ENCODE measurements at places on chromosomes 2 and 18.

- DNase-seq, result no peak
Observed at GRCh38 chr18:27181726-27182125, 3.4 kb downstream of the CHST9 start.

DNA sequence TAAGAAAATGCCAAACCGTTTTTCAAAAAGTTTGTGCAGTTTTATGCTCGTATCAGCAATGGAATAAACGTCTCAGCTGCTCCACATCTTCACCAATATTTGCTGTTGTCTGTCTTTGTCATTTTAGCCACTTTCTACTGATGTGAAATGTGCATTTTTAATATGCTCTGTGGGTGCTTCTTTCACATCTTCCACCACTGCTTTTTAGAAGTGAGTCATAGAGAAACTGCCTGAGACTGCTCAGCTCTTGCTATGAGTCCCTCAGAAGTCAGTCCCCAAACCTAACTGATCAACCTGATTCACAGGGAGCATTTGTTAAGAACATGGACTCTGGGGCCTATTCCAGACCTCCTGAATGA lies 41.0 kb upstream of the EPC2 start:
- DNase-seq, result no peak

DNA sequence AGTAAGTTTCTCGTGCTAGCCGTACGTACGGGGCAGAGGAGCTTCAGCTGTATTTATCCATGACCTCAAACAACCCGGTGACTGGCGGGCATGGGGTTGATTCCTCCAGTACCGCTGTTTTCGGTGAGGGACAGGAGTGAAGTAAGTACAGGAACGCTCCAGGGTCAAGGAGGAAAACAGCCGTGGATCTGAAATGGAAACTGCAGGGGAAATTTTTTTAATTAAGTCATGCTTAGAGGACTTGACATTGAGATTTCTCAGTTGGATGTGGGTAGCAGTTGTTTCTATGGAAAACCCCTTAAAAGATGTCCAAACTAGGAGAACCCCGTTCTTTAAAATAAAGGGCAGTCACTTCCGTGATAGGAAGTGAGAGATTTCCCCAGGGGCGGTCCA lies 1.2 kb downstream of the RAB12 start:
- DNase-seq, result no peak

DNA sequence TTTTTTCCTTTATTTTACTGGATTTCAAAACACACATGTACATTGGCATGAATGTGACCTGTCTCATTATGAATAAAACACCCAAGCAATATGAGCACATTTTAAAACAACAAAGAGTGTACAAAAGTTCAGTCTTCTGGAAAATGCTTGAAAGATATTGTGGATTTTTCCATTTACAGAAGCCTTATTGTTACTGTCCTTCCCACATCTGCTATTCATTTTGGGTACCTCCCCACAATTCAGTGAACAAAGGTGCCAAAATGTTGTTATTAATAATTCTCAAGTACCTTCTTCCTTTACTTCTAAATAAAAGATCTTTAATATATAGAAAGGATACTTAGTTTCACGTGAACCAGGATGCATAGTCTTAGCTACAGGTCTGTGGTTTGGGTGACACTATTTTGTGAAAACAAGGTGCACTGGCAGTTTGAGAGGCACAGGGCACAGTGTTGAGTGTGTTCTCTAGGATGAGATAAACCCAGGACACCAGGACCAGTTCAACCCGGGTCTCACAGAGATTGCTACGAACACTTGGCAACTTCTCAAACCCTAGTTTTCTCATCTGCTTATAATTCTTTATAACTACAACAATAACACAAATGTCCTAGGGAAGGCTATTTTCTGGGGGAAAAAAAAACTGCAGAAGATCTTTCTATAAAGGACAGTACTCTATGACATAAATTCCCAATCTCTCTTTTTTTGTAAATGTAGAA lies 84.5 kb upstream of the GALNT5 start:
- DNase-seq, result no peak

DNA sequence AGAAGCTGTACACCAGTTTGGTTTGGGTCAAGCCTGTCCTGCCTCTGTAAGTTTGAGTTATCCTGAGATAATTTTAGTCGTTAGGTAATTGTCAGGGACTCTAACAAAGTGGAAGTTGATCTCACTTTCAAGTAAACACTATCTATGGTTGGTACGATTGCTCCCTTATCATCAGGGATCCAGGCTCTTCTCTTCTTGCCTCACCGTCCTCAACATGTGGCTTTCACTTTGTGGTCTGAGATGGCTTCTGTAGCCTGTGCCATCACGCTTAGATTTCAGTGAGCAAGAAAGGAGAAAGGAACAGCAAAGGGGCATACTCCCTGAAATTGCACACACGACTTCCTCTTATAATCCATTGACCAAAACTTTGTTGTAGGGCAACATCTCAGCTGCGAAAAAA lies 115.6 kb downstream of the CTAGE1 start:
- DNase-seq, result no peak

- DNase-seq, result no peak
Observed at GRCh38 chr2:48756289-48756688, 765 bp upstream of the LHCGR start.

DNA sequence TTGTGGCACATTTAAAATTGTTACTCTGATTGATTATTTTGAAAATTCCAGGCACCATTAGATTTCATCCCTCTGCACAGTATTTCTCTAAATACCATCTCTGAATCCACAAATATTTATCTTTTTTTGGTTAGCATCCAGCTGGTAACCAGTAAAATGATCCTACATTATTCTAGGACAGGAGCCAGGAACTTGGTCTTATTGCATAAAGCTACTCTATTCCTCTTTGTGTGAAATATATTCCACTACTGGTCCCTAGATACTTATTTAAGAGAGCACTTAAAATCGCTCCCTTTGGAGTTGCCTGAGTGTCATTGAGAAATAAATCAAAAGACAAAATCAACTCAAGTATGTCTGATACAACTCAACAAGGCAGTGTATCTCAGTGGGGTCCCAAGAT lies 7.4 kb upstream of the MBOAT2 start:
- no peak for DNase-seq

DNA sequence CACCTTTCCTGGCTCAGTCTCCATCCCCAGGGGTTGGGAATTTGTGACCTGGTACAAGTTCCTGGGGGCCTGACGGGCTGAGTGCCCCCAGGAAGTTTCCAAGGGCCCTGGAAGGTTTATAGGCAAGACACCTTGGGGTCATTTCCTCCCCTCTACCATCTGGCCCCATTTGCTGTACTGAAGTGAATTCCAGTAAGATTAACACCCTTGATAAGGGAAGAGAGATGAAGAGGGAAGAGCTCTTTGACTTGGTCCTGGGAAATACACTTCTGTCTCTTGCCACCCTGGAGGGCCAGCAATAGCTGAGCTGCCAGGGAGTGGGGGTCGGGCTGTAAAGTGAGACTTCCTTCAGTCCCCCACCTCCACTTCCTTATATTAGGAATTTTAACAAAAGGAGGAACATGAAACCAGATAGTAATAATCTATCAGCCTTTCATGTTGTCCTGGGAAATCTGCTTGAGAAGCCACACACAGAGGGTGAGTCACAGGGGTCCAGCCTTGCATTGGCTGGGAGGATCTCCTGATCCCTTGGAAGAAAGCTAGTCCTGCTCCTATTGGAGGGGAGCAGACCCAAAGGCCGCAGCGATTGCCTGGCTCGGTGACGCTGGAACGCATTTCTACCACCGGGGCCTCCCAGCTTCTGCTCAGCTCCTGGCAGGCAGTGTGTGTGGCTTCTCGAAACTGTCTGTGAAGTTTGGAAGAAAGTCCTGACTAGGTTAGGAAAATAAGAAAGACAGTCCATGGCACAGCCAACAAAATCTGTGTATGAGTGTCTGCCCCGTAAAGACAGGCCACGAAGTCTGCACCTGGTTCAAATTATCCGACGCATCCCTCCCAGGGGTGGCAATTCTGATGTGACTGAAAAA lies 87.3 kb downstream of the ACAA2 start:
- no peak for DNase-seq

DNA sequence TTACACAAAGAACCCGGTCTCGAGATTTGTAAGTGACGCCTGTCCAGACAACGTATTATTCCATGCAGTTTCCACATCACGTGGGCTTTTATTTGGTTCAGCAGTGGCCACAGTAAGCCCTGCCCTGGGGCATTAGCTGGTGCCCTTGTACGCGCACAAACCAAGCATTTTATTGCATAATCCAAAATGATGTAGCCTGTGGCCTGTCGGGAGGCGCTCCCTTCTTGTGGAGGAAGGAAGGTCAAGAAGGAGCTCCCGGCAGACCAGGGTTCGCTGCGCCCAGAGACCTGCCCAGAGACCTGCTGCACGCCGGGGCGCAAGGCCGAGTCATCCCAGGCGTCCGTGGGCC lies 179.6 kb upstream of the ALKAL2 start:
- DNase-seq, result no peak

DNA sequence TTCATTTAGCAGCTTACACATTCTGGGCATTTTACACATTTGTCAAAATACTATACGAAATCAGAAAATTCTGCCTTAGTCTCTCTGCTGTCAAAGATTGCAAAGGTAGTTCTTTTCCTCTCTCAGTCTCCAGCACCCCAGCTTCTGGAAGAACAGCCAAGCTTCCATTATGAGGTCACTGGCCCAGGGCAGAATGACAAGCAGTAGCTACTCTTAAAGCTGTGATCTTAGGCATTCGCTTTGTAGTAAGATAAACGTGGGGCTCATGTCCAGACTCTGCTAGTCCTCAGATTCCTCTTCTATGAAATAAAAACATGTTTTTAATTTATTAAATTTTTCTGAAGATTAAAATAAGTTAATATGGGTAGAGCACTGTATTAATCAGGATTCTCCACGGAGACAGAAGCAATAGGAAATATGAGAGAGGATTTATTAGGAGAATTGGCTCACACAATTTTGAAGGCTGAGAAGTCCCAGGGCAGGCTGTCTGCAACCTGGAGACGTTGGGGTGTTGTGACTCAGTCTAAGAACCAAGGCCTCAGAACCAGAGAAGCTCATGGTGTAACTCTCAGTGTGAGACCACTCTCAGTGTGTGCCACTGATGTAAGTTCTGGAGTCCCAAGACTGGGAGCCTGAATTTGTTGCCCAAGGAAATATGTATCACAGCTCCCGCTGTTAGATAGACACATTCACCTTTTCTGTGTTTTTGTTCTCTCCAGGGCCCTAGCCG lies 201.2 kb downstream of the CMPK2 start:
- DNase-seq, result no peak

GRCh38 chr2:7639476-7639875 lies 722.3 kb downstream of the RNF144A start:
- DNase-seq, result no peak

- no peak for DNase-seq
Observed at GRCh38 chr2:199973703-199974102, 18.3 kb downstream of the MAIP1 start.

GRCh38 chr2:202056611-202057010 lies 16.4 kb upstream of the KIAA2012 start:
- DNase-seq, result no peak

DNA sequence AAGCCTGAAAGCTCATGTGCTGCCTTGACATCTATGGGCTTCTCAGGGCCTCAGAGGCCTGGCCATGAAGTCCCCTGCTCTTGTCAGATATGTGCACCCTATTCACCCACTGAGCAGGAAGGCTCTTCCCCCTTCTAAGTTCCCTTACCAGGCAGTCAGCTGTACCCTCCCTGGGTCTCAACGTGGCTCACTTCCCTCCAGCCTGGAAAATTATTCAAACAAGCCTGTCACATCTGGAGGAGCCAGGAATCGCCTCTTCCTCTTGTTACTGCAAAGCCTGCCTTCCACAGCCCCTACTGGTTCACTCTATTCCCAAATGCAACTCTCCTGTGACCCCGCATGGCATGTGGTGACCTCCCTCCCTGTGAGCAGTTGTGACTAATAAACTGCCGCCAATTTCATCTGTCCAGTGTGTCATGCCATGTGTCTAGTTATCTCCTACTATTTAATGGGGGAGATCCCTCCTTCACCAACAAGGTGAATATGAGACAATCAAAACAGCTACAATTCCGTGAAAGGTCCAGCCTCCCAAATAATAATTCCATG lies 8.4 kb upstream of the SERPINB8 start:
- DNase-seq, result no peak

DNA sequence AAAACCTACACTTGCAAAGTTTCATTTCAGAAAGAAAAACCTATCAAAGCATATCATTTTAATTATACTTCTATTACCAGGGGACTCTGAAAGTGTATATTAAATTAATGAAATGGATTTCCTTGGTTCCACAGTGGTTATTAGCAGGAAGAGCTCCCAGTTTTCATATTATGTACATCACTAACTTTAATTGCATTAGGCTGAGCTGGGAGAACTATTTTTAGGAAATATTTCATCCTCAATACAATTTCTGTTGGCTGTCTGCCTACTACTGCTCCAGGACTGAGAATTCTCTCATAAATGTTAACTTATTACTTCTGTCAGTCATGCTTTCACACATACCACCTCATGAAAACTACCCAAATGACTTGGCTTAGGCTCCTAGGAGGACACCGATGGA lies 301.4 kb downstream of the CMPK2 start:
- no peak for DNase-seq

- no peak for DNase-seq
Observed at GRCh38 chr18:39705362-39705761, 2139.8 kb upstream of the CELF4 start.

GRCh38 chr2:219906114-219907010 lies 278.9 kb downstream of the SLC4A3 start:
- DNase-seq, result no peak

- no peak for DNase-seq
Observed at GRCh38 chr2:63981702-63982103, 37.5 kb downstream of the VPS54 start.

DNA sequence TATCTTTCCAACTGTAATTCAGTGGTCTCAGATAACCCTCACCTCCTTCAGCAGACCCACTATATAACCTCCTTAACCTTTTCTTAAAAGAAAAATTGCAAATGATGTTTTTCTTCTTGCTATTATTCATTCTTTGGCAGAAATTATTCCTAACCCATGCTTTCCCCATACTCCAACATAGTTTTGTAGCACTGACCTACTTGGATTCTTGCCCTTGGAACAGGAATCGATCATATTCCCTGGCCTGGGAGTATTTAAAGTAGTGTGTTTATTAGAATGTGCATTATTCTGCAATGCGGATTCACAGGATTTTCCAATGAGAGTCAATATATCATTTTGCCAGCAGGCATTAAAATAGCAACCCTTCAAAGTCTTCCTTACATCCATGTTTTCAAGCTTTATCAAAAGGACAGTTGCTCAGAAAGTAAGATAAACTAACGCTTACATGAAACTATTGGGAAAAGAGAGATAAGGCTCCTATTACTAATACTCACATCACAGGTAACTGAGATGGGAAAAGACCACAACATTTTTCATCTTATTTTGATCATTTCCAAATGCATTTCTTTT lies 37.4 kb downstream of the CHN1 start:
- no peak for DNase-seq

- DNase-seq, result no peak
Observed at GRCh38 chr2:60821587-60822302, 59.6 kb upstream of the REL start.

- DNase-seq, result no peak
Observed at GRCh38 chr2:174561283-174561971, 36.2 kb downstream of the WIPF1 start.
